ENCODE measurements at places on chromosomes 13 and 19.
A peak's percentile ranks its signal among the peaks of the same experiment; 100 is the strongest.

- no peak for DNase-seq
Measured at GRCh38 chr19:17185590-17185989, 29.6 kb upstream of the USE1 start.

- peak; percentile 74 for DNase-seq
Measured at GRCh38 chr13:113474179-113474578, 16.3 kb downstream of the DCUN1D2 start.

DNA sequence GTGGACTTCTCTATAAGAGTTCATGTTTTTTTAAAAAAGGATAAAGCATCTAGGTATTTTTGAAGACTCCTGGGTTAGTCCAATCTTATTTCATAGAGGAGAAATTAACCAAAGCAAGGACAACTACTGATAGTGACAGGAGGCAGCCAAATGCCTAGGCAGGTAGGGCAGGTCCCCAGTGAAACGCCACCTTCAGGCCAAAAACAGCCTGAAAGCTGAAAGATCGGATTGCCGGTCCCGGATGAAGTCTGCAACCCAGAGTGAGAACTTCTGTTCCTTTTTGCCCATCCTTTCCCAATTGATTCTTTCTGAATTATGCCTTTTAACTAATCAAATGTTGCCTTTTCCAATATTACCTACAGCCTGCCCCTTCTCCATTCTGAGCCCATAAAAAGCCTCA lies 6.1 kb upstream of the GGACT start:
- no peak for DNase-seq

DNA sequence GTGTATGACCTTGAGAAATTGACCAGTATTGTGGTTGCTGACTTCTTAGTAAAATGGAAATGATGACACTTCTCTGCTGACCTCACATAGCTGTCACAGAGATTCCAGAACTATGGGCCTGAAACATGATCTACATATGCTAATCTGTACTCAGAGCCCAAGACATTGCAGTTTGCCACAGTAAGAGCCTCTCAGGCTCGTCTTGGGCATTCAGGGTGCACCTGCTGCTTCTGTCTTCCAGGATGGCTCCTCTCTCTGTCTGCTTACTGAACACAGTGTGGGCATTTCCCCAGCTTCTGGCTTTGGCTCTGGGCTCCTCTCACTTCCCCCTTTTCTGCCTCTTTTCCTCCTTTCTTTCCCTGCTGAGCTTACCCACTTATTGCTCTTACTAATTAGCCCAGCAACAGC lies 22.3 kb upstream of the SLC46A3 start:
- peak; percentile 19 for DNase-seq
